SW480 (cell line): ENCODE measurements at places on chromosomes 5 and 9.

- DNase-seq = no peak
Observed at GRCh38 chr5:31408814-31409213, 123.1 kb downstream of the DROSHA start.

GRCh38 chr5:170288551-170288950, 9.0 kb downstream of the LCP2 start:
- no peak for DNase-seq

DNA sequence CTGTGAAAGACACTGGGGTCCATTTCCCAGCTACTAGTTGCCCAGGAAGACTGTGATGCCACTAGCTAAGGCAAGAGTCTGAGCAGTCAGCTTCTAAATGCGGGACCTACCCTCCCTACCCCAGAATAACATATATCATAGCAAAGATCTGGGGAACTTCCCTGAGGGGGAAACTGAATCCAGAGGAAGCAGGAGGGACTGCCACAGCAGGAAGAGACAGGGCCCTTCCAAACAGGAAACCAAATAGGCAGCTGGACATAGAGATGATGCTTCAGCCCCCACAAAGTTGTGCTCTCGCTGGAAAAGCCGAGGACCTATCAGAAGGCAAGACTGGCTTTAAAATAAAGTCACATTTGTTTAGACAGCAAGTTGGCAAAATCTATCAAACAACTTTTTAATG, 51.1 kb downstream of the KLHL3 start:
- no peak for DNase-seq

GRCh38 chr9:9612270-9612669, 1000.5 kb downstream of the PTPRD start:
- DNase-seq = peak; percentile 57

DNA sequence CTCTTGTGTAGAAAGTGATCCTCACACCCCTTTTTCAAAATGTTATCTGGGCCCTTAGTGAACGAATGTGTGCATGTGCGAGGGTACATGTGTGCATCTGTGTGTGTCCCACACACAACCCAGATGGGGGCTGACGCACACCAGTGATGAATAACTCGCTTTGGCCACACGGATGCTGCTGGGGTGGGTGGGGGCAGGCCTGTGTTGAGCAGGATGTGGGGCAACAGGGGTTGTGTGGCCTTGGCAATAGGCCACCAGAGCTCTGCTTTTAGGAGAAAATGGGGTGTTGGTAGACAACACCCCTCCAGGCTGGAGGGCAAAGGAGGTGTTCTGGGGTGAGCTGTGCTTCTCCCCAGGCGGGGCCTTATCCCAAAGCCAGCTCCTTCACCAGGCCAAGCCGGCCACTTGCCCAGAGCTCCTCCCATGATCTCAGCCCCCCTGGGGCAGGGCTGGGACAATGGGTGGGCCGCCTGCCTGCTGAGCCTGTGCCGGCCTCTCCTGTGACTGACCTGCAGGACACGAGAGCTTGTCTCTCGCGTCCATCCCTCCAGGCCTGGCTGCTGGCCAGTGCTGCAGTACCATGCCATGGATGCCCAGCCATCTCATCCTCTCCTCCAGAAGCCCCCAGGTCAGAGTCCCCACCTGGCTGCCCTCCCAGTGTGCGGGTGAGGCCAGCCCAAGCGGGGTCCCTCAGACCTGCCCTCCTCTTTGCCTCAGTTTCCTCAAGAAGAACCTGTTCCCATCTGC, 1.7 kb downstream of the DBN1 start:
- no peak for DNase-seq

- peak; percentile 42 for DNase-seq
Observed at GRCh38 chr5:4199049-4199841, 603.6 kb downstream of the IRX1 start.

DNA sequence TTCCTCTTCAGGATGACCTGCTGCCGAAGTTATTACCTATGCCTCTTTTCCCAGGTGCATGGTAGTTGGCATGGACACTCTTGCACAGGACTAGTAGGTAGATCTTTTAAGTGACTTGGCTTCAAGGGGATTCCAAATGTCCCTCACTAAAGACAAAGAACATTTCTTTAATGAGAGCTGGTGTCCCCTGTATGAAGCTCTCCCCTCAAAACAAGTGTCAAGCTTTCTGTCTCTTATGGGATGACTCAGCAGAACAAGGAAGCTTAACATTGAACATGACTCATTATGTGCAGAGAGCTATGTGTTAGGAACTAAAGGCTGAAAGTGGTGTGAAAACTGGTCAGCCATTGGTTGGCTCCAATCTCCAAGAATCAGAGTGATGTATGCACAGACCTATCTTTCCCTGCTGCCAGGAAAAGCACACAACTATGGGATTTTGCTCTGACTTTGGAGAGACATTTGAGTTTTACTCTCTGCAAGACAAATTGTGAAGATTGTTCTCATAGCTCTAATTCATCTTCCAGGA, 120.5 kb downstream of the PRDM6 start:
- peak; percentile 87 for DNase-seq

GRCh38 chr9:134431095-134431494, 104.8 kb downstream of the RXRA start:
- no peak for DNase-seq

DNA sequence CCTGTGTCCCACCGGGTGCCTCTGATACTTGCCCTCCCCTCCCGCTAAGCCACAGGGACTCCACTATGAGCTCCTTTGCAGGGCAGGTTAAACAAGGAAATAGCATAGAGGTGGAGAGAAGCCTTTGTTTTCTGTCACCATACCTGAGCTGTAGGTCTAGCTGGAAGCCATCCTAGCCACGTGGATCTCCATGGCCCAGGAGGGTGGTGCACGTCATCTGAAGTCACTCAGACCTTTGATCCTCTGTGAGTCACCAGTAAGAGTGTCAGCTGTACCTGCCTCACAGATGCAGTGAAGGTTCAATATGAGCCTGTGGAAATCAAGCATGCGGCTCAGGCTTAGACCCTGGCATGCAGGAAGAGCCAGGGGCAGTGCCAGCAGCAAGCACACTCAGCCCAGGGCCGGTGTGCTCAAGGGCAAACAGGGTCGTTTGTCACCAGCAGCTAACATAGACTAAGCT, 55.1 kb downstream of the ASS1 start:
- peak; percentile 95 for DNase-seq

DNA sequence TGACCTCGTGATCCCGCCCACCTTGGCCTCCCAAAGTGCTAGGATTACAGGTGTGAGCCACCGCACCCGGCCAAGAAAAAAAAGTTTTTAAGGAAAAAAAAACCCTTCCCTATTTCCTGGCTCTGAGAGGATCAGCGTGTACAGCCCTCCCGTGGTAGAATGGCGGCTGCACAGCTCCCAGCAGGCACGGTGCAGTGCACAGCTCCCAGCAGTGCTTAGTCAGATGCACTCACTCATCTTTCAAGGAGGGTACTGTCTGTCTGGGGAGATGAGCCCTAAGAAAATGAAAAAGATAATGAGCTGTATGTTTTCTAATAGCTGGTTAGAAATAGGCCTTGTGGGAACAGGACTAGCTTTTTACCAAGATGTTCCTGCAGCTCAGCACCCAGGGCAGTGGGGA, 36.7 kb upstream of the SLC2A8 start:
- no peak for DNase-seq

- DNase-seq = no peak
Observed at GRCh38 chr5:100683881-100684280, 148.7 kb downstream of the FAM174A start.

DNA sequence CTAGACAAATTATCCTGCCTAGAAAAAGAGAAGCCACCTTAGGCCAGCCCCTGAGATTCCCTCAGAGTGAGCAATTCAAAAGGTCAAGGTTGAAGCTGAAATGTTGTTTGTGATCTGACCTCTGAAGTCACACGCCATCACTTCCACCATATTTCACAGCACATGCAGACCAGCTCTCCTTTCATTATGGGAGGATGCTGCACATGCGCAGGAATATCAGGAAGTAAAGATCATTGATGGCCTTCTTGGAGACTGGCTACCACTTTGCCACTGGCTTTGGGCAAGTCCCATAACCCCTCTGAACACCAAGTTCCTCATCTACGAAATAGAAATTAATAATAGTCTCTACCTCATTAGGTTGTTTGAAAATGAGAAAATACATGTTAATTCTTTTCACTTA, 39.5 kb downstream of the CDO1 start:
- no peak for DNase-seq

DNA sequence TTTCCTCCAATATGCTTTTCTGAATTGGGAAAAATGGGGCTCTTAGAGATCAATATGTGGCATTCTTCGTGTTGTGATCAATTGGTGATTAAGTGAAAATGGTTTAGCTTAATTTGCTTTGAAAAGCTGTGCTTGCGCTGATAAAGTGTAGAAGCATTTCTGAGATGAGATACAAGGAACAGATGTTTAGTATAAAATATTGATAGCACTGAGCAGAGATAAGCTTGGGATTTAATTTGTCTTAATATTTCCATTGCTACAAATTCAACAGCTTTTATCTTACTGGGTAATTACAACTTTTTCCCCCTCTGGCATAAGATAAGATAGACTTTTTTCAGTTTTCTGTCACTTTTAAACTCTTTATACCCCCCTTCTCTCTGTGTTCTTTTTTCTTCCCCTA, 2204.9 kb upstream of the WWC1 start:
- DNase-seq = no peak

GRCh38 chr9:82192211-82192610, 203.6 kb downstream of the SPATA31D1 start:
- DNase-seq = no peak

GRCh38 chr9:136903041-136903554, 16.8 kb downstream of the TRAF2 start:
- no peak for DNase-seq

DNA sequence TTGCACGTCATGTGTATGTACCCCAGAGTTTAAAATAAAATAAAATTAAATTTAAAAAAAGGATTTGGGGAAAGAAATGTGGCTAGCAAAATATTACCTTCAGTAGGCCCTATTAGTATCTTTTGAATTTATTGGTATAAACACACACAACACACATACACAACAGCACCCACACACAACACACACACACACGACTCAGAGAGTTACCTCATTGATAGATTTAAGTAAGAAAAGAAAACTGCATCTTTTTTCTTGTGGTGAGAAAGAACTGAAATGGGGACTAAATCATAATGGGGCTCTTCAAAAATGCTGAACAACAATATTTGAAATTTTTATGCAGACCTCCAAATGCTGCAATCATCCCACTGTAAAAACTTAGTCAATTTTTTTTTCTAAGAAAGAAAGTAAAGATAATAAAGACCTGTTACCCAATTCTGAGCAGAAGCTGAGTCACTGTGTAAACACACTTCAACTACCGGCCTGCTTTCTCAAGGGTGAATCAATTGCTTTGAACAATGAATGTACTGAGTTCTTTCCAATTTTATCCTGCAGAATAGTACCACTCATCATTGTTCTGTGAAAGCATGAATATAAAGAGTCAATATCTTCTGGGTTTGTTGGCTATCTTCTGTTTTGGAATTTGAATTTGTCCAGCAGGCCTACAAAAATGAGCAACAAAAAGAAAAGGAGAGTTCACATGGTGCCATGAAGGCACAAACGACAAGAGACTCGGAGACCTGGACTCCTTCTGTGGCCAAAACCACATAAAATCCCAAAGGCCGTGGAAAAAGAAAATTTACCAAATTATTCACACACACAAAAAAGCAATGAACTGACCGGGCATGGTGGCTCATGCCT, 57.9 kb upstream of the CCNG1 start:
- no peak for DNase-seq

DNA sequence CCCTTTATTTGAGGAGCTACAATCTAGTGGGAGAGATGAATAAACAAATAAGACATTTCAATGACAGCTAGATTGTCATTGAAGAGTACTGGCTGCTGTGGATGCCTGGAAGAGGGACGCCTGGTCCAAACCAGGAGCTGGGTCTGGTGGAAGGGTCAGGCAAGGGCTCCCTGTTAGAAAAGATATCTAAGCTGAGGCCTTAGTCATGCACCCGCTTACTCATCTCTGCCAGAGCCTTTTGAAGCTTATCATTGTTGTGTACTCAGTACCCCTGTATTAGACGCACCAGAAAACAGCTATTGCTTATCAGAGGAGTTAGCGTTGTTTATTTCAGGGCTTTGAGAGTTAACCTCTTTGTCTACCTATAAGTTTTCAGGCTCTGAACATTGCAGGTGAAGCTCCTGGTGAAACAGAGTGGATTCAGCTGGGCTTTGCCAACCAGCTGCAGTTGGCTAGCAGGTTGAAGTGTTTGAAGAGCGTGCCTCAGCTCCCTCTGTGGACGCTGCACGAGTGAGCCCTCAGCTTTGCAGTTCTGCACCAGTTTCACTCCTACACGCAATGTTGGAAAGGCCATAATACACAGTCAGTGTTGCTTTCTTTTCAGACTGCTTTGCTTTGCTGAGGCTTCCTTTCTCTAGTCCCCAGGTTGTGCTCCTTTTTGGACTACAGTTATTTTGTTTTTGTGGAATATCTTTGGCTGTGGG, 5.6 kb upstream of the GPR151 start:
- DNase-seq = no peak

DNA sequence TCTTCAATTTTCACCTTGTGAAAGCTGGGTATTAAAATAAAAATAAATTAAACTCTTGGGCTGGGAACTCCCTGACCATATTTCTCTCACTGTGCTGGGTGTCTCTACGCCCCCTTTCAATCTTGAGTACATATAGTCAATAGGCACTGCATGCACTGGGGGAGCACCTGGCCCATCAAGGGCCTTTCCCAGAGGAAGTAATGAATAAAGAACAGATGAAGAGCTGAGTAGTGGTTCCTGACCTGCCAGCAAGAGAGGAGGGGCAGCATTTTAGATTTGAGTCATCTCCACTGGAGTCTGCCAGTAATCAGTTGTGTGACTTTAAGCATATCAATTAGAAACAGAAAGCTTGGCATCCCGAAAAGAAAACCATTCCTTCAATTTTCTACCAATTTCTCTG, 6.2 kb downstream of the MAPKAP1 start:
- DNase-seq = no peak

GRCh38 chr9:135348076-135348787, 131.3 kb upstream of the PPP1R26 start:
- no peak for DNase-seq

- peak; percentile 72 for DNase-seq
Observed at GRCh38 chr9:73132034-73132776, 19.5 kb upstream of the ANXA1 start.

- DNase-seq = no peak
Observed at GRCh38 chr9:127973169-127974000, 7.4 kb downstream of the EEIG1 start.

GRCh38 chr9:4861736-4862451, 69.2 kb downstream of the RCL1 start:
- DNase-seq = no peak

DNA sequence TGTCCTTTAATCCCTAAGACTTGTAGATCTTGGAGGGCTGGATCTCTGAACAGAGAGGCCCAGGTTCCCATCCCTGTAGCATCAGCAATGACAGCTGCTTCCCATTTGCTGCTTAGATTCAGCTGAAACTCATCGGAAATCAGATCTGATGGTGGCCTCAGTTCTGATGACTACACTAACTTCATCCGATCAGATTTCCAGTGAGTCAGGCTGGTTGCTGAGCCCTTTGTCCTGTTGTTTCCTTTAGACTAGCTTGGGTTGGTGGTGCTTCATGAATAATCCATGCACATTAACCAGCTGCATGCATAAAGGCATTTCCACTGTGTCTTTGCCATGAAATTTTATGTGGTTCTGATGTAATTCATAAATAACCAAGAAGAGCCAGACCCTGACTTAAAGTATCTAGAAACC, 195.2 kb upstream of the TUT7 start:
- DNase-seq = no peak
